ENCODE measurements at places on chromosomes 2 and 18.

- H3K4me1 ChIP-seq: no peaks in the 10 kb centered on the region
- H3K4me3 ChIP-seq: no peak overlapping the region
- H3K36me3 ChIP-seq: no peaks in the 10 kb centered on the region
- no peak overlapping the region for H3K27ac ChIP-seq
- DNase-seq: no peak
Observed at GRCh38 chr2:102514061-102514785, 41.2 kb downstream of the SLC9A4 start.

- no peaks in the 10 kb centered on the region for H3K36me3 ChIP-seq
- H3K27ac ChIP-seq: no peak overlapping the region
- H3K27me3 ChIP-seq: no peaks in the 10 kb centered on the region
- DNase-seq: no peak
- H3K4me1 ChIP-seq: no peaks in the 10 kb centered on the region
- H3K4me3 ChIP-seq: no peak overlapping the region
Observed at GRCh38 chr2:236352761-236353593, 88.8 kb upstream of the ASB18 start.

DNA sequence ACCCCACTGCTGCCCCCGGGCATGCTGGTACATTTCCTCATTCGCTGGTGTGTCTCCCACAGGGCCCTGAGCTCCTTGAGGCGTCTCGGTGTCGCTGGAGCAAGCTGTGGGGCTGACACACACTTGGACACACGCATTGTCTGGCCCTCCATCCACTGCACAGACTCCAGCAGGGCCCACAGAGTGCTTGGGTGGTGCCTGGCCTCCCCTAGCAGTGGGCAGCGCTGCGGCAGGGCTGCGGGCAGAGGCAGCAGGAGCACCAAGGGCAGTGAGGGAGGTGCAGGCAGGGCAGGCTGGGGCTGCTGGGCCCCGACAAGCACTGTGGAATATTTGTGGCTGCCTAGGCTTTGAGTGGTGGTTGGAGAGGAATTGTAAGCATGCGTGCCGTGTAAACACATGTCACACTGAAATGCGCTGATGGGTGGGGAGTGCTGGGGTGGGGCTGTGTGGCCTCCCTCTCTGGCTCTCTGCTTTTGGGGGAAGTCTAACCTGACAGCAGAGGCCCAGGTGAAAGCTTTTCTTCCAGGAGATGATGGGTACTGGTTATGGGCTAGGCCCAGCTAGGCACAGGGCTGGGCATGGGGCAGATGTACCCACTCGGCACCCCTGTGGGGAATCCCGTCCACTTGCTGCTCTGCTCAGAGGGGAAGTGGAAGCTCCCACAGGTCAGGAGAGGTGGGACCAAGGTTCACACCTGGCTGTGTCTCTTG lies 55.5 kb upstream of the HS6ST1 start:
- no peak overlapping the region for H3K4me3 ChIP-seq
- no peaks in the 10 kb centered on the region for H3K36me3 ChIP-seq
- peak; percentile 55 for DNase-seq
- no peaks in the 10 kb centered on the region for H3K4me1 ChIP-seq
- no peaks in the 10 kb centered on the region for H3K27me3 ChIP-seq

DNA sequence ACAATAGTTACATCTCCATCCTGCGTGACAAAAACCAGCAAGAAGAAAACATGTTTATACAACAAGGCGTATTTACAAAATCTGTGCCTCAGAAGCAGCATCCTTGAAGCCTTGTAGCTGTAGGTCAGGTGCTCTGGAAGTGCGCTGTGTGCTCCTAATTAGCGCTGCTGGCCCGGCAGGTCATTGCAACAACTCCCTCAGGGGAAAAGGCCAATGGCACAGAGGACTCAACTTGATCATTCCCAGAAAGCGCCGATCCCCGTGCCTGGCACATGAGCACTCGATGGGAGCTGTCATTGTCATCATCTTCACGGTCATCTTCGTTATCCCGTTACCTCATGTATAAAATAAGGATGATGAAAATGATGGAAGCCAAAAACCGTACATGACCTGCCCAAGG lies 58.5 kb downstream of the EIPR1 start:
- H3K4me1 ChIP-seq: no peaks in the 10 kb centered on the region
- DNase-seq: no peak
- no peaks in the 10 kb centered on the region for H3K27me3 ChIP-seq
- H3K27ac ChIP-seq: no peak overlapping the region

GRCh38 chr2:97936881-97937280 lies 58.9 kb downstream of the TMEM131 start:
- no peak for DNase-seq
- H3K4me3 ChIP-seq: no peak overlapping the region
- H3K27ac ChIP-seq: no peak overlapping the region

- no peaks in the 10 kb centered on the region for H3K4me1 ChIP-seq
- no peak for DNase-seq
- H3K27ac ChIP-seq: no peak overlapping the region
Observed at GRCh38 chr2:6079405-6079804, 387.2 kb downstream of the SOX11 start.

- no peaks in the 10 kb centered on the region for H3K27me3 ChIP-seq
- no peaks in the 10 kb centered on the region for H3K4me1 ChIP-seq
- no peak overlapping the region for H3K4me3 ChIP-seq
- no peak overlapping the region for H3K27ac ChIP-seq
- no peaks in the 10 kb centered on the region for H3K36me3 ChIP-seq
- DNase-seq: no peak
Observed at GRCh38 chr2:14231391-14231898, 401.1 kb upstream of the LRATD1 start.

- no peak for DNase-seq
- no peak overlapping the region for H3K4me3 ChIP-seq
- no peaks in the 10 kb centered on the region for H3K27me3 ChIP-seq
- H3K4me1 ChIP-seq: no peaks in the 10 kb centered on the region
- H3K36me3 ChIP-seq: no peaks in the 10 kb centered on the region
Observed at GRCh38 chr18:40094441-40094840, 1860.6 kb upstream of the PIK3C3 start.

GRCh38 chr2:217975626-217976025 lies 27.2 kb downstream of the TNS1 start:
- H3K36me3 ChIP-seq: no peaks in the 10 kb centered on the region
- no peak overlapping the region for H3K4me3 ChIP-seq
- no peaks in the 10 kb centered on the region for H3K27me3 ChIP-seq

GRCh38 chr2:10883801-10884478 lies 27.8 kb upstream of the KCNF1 start:
- H3K27ac ChIP-seq: no peak overlapping the region
- H3K4me1 ChIP-seq: no peaks in the 10 kb centered on the region
- no peaks in the 10 kb centered on the region for H3K36me3 ChIP-seq

- no peaks in the 10 kb centered on the region for H3K27me3 ChIP-seq
- H3K27ac ChIP-seq: no peak overlapping the region
- DNase-seq: no peak
- H3K4me1 ChIP-seq: no peaks in the 10 kb centered on the region
Observed at GRCh38 chr2:10944799-10945198, 33.1 kb downstream of the KCNF1 start.

DNA sequence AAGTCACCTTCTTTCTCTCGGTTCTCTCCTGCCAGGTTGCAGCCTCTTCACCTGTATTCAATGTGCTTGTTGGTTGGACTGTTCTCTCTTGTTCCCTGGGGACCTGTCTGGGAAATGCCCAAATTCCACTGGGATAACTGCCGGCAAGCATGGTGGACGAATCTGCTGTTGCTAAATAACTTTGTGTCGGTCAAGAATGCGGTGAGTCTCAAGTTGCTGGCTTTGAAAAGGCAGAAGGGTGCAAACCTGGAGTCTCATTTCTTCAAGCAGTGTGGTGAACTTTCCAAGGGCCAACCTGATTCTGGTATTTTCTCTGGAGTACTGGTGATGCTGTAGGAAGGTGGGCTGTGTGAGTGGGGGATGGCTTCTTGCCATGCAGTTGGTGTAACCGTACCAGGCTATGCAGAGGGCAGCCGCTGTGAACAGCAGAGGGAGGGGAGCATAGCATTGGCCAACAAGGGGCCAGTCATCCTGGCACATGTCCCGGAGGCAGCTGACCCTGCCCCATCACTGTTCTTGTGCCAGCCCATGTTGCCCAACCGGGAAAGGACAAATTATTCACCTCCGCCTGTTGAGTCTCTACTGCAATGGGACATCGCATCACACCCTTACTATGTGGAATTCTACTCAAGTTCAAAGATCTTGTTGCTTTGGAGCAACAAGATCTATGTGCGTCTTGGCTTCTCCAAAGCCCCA lies 88.1 kb upstream of the SEC11C start:
- H3K4me3 ChIP-seq: no peak overlapping the region
- no peaks in the 10 kb centered on the region for H3K36me3 ChIP-seq
- H3K4me1 ChIP-seq: peaks cover 6% of the 10 kb centered on the region
- H3K27me3 ChIP-seq: no peaks in the 10 kb centered on the region

DNA sequence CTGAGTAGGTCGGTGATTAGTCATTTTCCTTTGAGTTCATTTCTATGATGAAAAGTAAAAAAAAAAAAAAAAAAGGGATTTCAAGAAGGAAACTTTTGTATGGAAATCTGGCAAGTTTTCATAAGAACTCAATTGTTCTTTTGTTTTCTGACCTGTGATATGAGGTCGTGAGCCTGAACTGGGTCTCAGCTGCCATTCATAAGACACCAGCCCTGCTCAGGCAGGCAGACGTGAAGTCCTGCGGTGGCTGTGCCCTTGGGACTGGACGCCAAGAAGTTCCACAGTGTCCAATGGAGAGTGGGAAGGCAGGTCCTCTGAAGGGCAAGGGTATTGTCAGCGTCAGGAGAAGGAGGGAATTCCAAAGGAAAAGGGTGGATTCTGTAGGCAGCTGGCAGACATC lies 183.9 kb downstream of the NCK2 start:
- H3K4me1 ChIP-seq: no peaks in the 10 kb centered on the region
- H3K27ac ChIP-seq: no peak overlapping the region
- H3K27me3 ChIP-seq: no peaks in the 10 kb centered on the region
- H3K36me3 ChIP-seq: no peaks in the 10 kb centered on the region

- peak; percentile 45 for DNase-seq
- no peaks in the 10 kb centered on the region for H3K4me1 ChIP-seq
- no peaks in the 10 kb centered on the region for H3K36me3 ChIP-seq
- peak overlapping the region; percentile 44 for H3K27ac ChIP-seq
Observed at GRCh38 chr2:84889332-84889731, 8.4 kb upstream of the TRABD2A start.

GRCh38 chr2:227407591-227408151 lies 19.9 kb upstream of the SCYGR1 start:
- no peak overlapping the region for H3K4me3 ChIP-seq
- H3K36me3 ChIP-seq: no peaks in the 10 kb centered on the region
- H3K27me3 ChIP-seq: no peaks in the 10 kb centered on the region
- H3K27ac ChIP-seq: peak overlapping the region; percentile 39
- DNase-seq: peak; percentile 31

- DNase-seq: peak; percentile 85
- H3K27me3 ChIP-seq: no peaks in the 10 kb centered on the region
- peaks cover 4% of the 10 kb centered on the region for H3K36me3 ChIP-seq
- peak within 1 kb of the TSS; percentile 92 for H3K27ac ChIP-seq
Observed at GRCh38 chr2:112584134-112584890, at the start of gene CHCHD5. Gene CHCHD5 (plus strand): TSS chr2:112584609. CDS start chr2:112584648, 39 bp downstream.

DNA sequence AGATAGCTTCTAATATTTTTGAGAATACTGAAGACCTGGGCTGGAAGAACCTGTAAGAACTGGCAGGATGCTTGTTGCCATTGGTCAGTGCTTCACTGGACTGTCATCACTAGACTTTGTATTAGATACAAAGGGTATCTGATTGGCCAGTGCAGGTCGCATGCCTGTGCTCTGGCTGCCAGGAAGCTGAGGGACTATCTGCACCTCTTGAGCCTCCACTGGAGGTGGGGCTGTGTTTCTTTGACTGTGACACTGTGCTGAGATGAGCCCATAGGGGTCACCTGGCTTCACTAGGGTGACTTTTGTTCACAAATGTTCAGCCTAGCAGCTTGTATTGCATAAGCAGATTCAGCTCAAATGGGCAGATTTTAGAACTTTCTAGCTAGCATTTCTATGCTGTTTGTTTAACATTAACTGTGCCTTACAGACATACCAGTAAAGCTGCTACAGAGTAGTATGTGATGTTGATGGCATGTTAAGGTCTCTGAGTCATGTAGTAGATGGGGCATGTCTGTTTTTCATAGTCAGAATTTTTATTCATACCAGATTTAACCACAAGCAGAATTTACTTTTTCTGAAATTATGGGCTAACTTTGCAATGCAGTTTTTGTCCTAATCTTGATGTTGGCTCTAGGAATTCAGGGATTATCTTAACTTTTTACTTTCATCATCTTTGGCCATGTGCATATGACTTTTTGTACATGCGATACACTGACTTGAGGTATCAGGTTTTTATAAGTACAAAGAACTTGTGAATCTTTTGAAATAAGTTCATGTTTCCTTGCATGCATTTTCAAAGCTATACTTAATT lies 56.1 kb downstream of the RHBDD1 start:
- H3K36me3 ChIP-seq: peaks cover 2% of the 10 kb centered on the region
- H3K4me3 ChIP-seq: no peak overlapping the region
- H3K4me1 ChIP-seq: no peaks in the 10 kb centered on the region
- H3K27ac ChIP-seq: no peak overlapping the region
- H3K27me3 ChIP-seq: no peaks in the 10 kb centered on the region
- no peak for DNase-seq

- no peaks in the 10 kb centered on the region for H3K36me3 ChIP-seq
- H3K4me3 ChIP-seq: no peak overlapping the region
- DNase-seq: no peak
- no peaks in the 10 kb centered on the region for H3K4me1 ChIP-seq
- no peaks in the 10 kb centered on the region for H3K27me3 ChIP-seq
Observed at GRCh38 chr18:30828700-30829099, 213.8 kb downstream of the DSC3 start.

- no peak for DNase-seq
- no peak overlapping the region for H3K27ac ChIP-seq
- H3K4me3 ChIP-seq: no peak overlapping the region
- H3K36me3 ChIP-seq: no peaks in the 10 kb centered on the region
- H3K4me1 ChIP-seq: no peaks in the 10 kb centered on the region
- H3K27me3 ChIP-seq: no peaks in the 10 kb centered on the region
Observed at GRCh38 chr2:2577407-2577831, 246.3 kb upstream of the MYT1L start.

- H3K4me3 ChIP-seq: no peak overlapping the region
- no peaks in the 10 kb centered on the region for H3K4me1 ChIP-seq
- DNase-seq: no peak
- no peaks in the 10 kb centered on the region for H3K27me3 ChIP-seq
- H3K27ac ChIP-seq: no peak overlapping the region
Observed at GRCh38 chr2:165240916-165241315, 1.7 kb downstream of the SCN2A start.

DNA sequence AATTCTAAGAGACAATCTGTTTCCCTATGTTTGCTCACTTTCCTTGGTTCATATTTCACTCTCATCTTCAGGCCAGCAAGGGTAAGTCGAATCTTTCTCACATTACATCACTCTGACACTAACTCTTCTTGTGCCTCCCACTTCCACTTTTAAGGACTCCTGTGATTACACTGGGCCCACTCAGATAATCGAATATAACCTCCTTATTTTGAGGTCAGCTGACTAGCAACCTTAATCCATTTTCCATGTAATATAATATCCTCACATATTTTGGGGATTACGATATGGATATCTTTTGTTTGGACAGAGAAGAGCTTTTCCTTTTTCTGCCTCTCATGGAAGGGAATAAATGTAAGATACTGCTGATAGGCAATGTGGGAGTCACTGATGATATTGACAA lies 2015.7 kb upstream of the LRRTM1 start:
- no peak overlapping the region for H3K27ac ChIP-seq
- H3K4me1 ChIP-seq: no peaks in the 10 kb centered on the region
- H3K4me3 ChIP-seq: no peak overlapping the region
- H3K27me3 ChIP-seq: no peaks in the 10 kb centered on the region
- DNase-seq: no peak

Measured in ascending aorta (tissue), 2 donors.